ENCODE measurements at places on chromosomes 4 and X.
A peak's percentile ranks its signal among the peaks of the same experiment; 100 is the strongest.

GRCh38 chr4:140136509-140136908 lies 17.5 kb downstream of the MAML3 start:
- DNase-seq = no peak

DNA sequence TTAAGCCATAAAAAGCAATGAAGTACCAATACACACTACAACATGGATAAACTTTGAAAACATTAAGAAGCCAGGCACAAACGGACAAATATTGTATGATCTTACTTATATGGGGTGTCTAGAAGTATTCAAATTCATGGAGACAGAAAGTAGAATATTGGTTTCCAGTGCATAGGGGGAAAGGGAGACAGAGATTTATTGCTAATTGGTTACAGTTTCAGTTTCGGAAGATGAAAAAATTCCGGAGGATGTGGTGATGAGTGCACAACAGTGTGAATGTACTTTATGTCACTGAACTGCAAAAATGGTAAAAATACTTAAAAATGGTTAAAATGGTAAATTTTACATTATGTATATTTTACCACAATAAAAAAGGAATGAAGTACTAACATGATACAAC lies 5.1 kb upstream of the PRDX4 start:
- no peak for DNase-seq

- DNase-seq = peak; percentile 48
Measured at GRCh38 chrX:73851014-73852009, 288.3 kb downstream of the CHIC1 start.

DNA sequence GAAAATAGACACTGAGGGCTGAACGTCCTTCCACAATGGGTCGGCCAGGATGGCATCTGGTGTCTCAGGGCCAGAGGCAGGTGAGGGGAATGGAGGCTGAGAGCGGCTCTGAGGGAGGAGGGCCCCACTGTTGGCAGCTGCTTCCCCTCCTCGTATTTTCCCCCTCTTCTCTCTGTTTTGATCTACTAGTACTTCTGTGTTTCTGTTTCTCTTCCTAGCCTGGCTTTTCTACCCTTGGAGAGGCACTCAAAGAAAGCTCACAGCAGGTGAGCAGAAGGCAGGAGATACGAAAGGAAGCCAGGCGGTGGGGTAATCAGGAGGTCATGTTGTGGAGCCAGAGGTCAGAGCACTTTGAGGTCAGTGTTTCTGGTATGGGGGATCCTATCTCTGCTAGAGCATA lies 151.8 kb upstream of the GATB start:
- DNase-seq = no peak

DNA sequence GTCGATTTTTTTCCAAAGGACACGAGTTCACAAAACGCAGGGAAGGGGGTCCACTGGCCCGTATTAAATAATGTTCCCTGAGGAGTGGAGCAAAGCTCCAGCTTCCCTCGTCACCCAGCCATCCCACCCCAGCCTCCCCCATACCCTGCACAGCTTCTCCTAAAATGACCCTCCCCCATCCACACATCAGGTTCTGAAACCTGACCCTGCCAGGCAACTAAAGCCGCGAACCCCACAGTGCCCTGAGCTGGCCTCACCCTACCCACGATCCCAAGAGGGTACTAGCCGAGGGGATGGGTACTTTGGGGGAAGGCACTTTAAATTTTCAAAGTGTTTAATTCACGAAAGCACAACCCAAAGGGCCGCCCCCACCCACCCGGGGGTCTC lies 634 bp downstream of the APOO start:
- no peak for DNase-seq

DNA sequence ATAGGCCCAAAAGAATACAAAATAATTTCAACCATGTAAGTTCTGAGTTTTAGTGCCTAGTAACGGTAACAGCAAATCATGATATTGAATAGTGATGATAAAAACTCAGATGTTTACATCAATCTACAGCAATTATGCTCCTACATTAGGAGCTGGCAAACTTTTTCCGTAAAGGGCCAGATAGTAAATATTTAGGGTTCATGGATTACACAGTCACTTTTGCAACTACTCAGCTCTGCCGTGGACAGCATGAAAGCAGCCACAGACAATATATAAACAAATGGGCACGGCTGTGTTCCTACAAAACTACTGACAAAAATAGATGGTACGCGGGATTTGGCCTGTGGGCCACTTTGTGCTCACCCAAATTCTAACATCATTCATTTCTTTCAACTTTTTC lies 167.8 kb upstream of the NAP1L5 start:
- no peak for DNase-seq

- DNase-seq = no peak
Measured at GRCh38 chr4:148923881-148924280, 481.7 kb upstream of the NR3C2 start.

- DNase-seq = no peak
Measured at GRCh38 chr4:28269426-28269825, 1408.8 kb downstream of the STIM2 start.

GRCh38 chr4:78661921-78662521 lies 110.5 kb downstream of the ANXA3 start:
- no peak for DNase-seq

- DNase-seq = no peak
Measured at GRCh38 chr4:121336706-121337105, 44.1 kb downstream of the QRFPR start.

DNA sequence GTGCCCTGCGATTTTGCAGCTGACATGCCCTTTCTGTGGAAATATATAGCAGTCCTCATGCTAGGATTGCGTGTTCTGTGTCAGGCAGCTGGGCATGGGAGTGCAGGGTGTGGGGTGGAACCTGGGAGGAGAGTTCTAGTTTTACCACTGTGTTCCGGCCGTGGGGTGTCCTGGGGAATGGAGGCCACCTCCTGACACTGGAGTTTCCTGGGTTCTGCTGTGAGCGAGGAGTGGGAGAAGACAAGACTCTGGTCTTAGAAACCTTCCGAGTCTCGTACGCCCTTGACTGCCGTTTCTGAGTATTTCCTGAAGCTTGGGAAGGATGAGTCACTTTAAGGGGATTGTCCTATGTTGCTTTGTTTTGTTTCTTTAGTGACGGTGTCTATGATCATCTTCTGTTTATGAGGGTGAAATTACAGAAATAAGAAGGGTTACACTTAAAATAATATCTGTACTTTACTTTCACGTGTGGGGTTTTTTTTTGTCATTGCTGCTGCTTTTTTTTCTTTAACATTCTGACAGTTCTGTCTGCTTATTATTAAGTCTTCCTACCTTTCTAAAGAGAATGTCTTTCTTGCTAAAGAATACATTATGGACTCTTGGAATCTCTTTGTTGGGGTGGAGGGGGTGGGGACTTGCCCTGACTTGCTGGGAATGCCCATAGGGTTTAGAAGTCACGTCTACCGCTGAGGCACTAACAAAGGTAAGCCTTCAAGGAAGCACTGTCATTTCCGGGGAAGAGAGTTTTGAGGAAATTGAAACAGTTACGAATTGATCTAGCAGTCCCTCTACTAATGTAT lies 19.1 kb downstream of the CD99 start:
- no peak for DNase-seq

DNA sequence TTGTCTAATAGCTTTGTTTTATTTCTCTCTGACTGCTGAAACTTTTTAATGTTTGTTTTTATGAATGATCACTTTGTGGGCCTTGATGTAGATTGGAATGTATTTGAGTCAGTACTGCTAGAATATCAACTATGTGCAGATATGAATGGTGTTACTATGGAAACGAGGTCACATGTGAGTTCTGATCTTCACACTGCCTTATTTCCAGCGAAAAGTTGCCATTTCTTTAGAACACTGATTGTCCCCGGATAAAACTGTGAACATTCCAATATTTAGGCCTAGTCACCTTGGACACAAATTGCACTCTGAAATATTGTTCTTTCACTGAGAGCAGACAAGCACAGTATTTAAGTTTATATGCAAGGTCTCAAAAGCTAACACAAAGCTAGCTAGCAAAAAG lies 27.2 kb upstream of the MAGED1 start:
- DNase-seq = no peak

- DNase-seq = no peak
Measured at GRCh38 chr4:84167093-84167492, 332.0 kb downstream of the NKX6-1 start.

- DNase-seq = no peak
Measured at GRCh38 chrX:44898411-44899221, 25.6 kb downstream of the KDM6A start.

- DNase-seq = no peak
Measured at GRCh38 chrX:85591536-85591935, 212.1 kb upstream of the POF1B start.

GRCh38 chrX:10875995-10876394 lies 235.1 kb upstream of the HCCS start:
- DNase-seq = no peak
